ENCODE measurements at places on chromosomes 11 and 22.
A peak's percentile ranks its signal among the peaks of the same experiment; 100 is the strongest.

DNA sequence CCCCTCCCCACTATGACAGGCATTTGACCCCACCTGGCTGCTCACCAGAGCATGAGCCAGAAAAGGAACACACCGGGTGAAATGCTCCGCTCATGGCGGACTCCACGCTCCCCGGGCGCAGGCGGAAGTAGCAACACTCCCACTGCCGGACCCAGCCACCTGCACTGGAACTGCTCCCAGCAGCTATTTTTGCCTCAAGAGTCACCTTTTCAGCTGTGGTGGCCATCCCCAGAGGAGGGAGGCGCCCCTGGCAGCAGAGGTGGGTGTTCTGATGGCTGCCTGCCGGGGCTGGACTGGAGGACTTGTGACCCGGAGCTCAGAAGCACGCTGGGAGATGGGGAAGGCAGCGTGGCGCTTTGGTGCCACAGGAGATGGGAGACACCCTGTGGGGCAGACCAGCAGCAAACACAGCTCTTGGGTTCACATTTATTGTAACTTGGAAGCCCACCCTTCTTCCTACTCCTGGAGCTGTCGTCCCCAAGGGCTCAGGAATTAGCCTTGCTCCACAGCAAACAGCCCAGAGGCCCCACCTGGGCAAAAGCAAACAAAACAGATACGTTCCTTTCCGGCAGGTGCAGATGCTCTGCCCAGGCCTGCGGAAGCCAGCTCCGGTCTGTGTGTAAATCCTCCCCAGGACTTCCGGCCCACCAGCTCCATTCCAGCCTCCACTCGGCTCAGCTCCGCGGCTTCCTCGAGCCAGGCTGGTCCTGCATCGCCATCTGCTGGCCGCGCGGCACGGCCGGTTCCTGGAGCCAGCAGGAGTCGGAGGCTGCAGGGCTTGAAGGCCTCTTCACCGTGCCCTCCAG is 3.7 kb downstream of the RPS19BP1 start:
- peak; percentile 97 for DNase-seq

DNA sequence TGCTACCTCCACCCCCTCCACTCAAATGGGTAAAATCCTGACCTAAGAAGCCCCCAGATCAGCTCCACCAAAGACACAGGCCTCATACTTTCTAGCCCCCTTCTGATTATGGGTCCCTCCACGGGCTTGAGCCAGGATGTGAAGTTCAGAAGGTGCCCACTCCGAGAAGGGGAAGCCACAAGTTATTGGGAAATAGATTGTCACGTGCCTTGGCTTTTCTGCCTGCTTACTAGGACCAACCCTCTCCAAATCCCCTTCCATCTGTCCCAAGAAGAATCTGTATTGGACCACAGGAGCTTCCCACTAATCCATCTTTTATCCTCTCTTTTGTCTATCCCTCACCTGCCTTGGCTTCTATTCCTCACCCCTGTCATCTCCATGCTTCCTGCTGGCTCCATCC is 3.0 kb upstream of the NRGN start:
- no peak for DNase-seq

DNA sequence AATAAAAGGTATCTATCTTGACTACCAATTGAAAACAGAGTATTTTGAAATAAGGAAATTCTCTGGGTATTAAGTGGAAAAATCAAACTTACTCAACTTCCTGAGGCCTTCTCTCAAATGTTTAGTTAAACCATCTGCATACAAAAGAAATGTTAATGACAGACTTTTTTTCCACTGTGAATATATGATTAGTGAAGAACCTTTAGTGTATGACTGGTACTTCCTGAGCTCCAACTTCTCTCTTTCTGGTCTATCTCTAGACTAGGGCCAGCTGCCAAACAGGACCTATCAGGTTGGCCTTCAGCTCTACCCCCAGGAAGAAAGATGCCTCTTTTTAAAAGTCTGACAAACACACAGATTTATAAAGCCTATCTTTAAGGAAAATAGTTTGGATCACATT is 68.8 kb upstream of the SCUBE2 start:
- DNase-seq: no peak

- DNase-seq: no peak
These were observed 57.7 kb downstream of the SHANK2 start for GRCh38 chr11:71194710-71195109.

- no peak for DNase-seq
These were observed 30.4 kb downstream of the MB start for GRCh38 chr22:35586771-35587170.

- DNase-seq: no peak
These were observed 959 bp downstream of the CCND1 start for GRCh38 chr11:69641681-69642548.

GRCh38 chr11:9146477-9146876 is 55.1 kb upstream of the SCUBE2 start:
- DNase-seq: no peak

- DNase-seq: no peak
These were observed 761 bp downstream of the HMBS start for GRCh38 chr11:119085437-119085847.

GRCh38 chr11:2732261-2732939 is 32.6 kb upstream of the KCNQ1OT1 start:
- DNase-seq: no peak

DNA sequence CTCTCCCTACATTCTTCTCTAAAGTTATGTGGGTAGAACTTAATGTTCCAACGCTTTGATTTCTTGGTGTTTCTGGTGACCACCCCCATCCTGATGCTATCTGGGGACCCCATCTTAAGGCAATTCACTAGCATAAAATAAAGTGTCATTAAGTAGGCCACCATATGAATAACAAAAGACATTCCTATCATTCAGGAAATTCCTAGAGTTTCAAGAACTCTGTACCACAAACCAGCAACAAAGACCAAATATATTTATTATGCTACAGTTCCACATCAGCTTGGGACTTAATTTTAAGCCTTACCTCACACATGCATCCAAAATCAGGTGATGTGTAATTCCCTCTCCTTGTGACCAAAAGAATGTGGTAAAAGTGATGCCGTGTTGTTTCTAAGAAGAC is 254.6 kb upstream of the LRRC4C start:
- DNase-seq: no peak

DNA sequence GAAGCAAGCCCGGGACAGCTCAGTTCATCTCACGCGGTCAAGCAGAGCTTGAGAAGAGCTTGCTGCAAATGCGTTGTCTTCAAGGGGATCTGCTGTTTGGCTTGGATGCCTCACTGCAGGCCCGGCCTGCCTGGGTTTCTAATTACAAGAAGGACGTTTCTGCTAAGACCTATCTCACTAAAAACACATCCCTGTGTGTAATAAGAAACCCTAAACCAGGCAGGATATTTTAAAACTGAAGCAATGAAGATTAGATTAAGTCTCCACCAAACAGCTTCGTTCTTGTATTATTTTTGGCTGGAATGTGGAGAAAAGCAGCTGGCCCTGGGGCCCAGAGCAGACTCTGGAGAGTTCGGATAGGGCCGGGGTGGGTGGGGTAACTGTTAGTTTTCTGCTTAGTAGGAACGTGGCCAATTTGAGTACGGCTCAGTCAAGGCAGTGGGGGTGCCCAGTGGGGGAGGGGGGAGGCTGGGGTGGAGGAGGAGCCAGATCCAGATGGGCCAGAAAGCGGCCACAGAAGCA is 6.0 kb downstream of the PKNOX2 start:
- no peak for DNase-seq

- no peak for DNase-seq
These were observed 27.1 kb downstream of the ANO3 start for GRCh38 chr11:26359055-26359454.

GRCh38 chr11:131922220-131922619 is 551.8 kb downstream of the NTM start:
- no peak for DNase-seq

DNA sequence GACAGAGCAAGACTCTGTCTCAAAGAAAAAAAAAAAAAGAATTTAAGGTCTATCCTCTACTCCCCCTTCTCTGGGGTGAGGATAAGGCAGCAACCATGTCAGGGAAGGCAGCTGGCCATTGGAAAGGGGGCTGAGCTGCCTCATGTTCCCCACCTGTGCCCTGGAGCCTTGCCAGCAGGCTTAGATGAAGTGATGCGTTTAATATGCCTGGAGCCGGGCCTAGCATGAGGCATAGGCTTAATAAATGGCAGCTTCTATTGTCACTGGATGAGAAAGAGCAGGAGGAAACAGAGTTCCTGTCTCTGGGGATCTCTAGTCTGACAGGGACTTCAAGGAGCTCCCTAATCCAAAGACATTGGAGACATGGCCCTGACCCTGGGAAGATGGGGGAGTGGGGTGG is 3.2 kb upstream of the KCNE3 start:
- DNase-seq: no peak

- no peak for DNase-seq
These were observed 536.5 kb downstream of the BRD1 start for GRCh38 chr22:49291169-49291568.

GRCh38 chr11:503179-503981 is 3.7 kb downstream of the RNH1 start:
- DNase-seq: no peak

GRCh38 chr11:85974122-85974521 is 94.8 kb downstream of the PICALM start:
- DNase-seq: no peak

All from DMS153 (cell line).